Right lobe of liver (tissue), 6 donors: ENCODE measurements at places on chromosomes 4 and X. TPM values are rescaled to one million over a fixed set of nuclear protein-coding genes. Genes with fewer than 3 reads are reported as not detected.
A peak's percentile ranks its signal among the peaks of the same experiment; 100 is the strongest.

DNA sequence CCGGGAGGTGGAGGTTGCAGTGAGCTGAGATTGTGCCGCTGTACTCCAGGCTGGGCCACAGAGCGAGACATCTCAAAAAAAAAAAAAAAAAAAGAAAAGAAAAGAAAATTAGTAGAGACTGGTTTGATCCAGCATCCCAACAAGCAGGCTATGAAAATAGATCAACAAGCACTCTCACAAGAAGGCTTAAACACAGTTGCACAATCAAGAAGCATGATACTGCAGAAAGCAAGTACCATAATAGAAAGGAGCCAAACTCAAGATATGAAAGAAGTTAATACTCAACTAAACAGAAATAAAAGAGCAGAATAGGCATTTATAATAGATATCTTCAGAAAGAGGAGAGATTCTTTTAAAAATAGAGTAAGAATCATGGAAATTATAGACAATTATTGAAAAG, 10.6 kb downstream of the TLR6 start:
- H3K36me3 ChIP-seq, result no peaks in the 10 kb centered on the region
- H3K4me1 ChIP-seq, result no peaks in the 10 kb centered on the region
- H3K27ac ChIP-seq, result no peak overlapping the region
- no peak overlapping the region for H3K4me3 ChIP-seq
- no peak for DNase-seq
- no peaks in the 10 kb centered on the region for H3K27me3 ChIP-seq

DNA sequence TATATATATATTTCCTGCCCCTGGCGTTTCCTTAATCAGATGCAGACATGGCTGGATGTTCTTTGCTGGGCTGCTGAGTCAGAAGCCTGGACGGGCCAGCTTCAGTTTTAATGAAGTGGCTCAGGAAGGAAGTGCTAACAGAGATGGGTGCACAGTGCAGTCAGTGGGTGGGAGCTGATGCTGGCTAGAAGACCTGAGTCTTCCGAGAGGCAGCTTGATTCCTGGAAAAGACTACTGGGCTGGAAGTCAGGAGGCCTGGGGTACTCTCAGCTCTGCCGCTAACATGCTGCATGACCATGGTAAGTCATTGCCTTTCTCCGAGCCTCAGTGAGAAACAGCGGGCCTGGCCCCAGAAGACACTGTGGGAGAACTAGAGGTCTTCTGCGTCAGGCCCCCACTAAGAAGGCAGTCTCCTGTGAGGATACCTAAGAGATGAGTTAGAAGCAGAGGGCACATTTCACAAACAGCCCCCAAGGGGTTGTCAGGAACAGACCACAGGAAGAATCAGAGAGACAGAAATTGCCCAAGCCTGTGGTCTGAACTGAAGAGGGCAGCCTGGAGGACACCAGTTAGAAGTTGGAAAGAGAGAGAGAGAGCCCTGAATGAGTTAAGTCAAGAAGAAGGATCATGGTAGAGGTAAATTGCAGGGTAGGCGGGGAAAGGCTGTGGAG, 8.3 kb upstream of the CD40LG start:
- no peaks in the 10 kb centered on the region for H3K36me3 ChIP-seq
- H3K27me3 ChIP-seq, result no peaks in the 10 kb centered on the region
- no peaks in the 10 kb centered on the region for H3K4me1 ChIP-seq
- DNase-seq, result no peak
- no peak overlapping the region for H3K27ac ChIP-seq
- no peak overlapping the region for H3K4me3 ChIP-seq

GRCh38 chrX:78643874-78644273, 15.3 kb downstream of the RTL3 start:
- peaks cover 7% of the 10 kb centered on the region for H3K27me3 ChIP-seq
- H3K4me3 ChIP-seq, result no peak overlapping the region
- no peak for DNase-seq
- no peaks in the 10 kb centered on the region for H3K36me3 ChIP-seq
- no peaks in the 10 kb centered on the region for H3K4me1 ChIP-seq

DNA sequence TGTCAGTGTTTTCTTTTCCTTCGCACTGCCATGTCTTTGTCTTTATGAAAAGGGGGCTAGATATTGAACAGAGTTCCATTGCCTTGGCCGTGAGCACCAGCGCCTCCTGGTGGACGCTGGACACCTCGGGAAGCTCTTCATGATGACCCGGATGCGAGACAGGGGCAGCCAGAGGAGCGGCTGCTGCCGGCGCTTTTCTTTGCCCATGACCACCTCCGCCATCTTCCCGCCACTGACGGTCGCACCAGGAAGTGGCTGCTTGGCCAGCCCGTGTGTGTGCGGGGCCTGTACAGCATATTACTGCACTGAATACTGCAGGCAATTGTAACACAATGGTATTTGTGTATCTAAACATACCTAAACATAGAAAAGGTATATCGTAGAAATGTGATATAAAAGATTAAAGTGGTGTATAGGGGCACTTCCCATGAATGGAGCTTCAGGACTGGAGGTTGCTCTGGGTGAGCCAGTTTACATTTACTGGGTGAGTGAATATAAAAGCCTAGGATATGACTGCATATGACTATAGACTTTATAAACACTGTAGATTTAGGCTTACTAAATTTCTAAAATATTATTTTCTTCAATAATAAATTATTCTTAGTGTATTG, 15.8 kb upstream of the GRIA2 start:
- peak; percentile 39 for DNase-seq
- H3K4me1 ChIP-seq, result no peaks in the 10 kb centered on the region
- H3K36me3 ChIP-seq, result no peaks in the 10 kb centered on the region
- no peak overlapping the region for H3K27ac ChIP-seq
- H3K27me3 ChIP-seq, result no peaks in the 10 kb centered on the region

DNA sequence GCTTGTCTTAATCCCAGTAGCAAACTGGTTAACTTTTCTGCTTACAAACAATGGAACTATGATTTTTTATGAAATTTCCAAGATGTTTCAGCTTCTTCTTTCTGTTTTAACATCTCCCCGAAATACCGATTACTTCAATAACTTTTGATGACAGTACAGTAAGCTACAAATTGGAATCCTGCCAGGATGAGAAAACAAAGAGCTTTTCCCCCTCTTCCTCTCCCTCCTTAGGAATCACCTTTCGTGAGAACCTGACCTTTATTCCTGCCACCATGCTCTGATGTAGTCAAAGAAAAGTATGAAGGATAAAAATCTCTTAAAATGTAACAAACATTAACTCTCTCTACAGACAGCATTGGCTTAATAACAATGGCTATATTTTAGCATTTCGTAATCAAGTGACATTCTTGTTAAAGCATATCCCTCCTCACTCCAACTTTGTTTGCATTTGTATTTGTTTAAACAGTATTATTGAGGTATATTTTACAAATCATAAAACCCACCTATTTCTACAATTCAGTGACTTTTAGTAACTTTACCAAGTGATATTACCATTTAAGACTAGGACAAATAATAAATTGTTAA, 148.7 kb upstream of the NAP1L5 start:
- no peak overlapping the region for H3K4me3 ChIP-seq
- no peaks in the 10 kb centered on the region for H3K4me1 ChIP-seq
- no peaks in the 10 kb centered on the region for H3K27me3 ChIP-seq
- H3K27ac ChIP-seq, result no peak overlapping the region
- no peaks in the 10 kb centered on the region for H3K36me3 ChIP-seq

- H3K27ac ChIP-seq, result no peak overlapping the region
- no peaks in the 10 kb centered on the region for H3K36me3 ChIP-seq
- H3K4me1 ChIP-seq, result no peaks in the 10 kb centered on the region
- H3K27me3 ChIP-seq, result no peaks in the 10 kb centered on the region
- no peak overlapping the region for H3K4me3 ChIP-seq
Observed at GRCh38 chr4:145829629-145830395, 108.8 kb downstream of the ZNF827 start.

GRCh38 chr4:61320154-61320553, 120.0 kb downstream of the ADGRL3 start:
- H3K27ac ChIP-seq, result no peak overlapping the region
- DNase-seq, result no peak
- H3K27me3 ChIP-seq, result no peaks in the 10 kb centered on the region
- H3K4me3 ChIP-seq, result no peak overlapping the region

GRCh38 chr4:140242357-140243277, 88.6 kb upstream of the MAML3 start:
- no peaks in the 10 kb centered on the region for H3K27me3 ChIP-seq
- H3K36me3 ChIP-seq, result no peaks in the 10 kb centered on the region
- no peak overlapping the region for H3K4me3 ChIP-seq

Gene ATP2B3
- total RNA-seq, result not detected

Gene ASIC5
- not detected for total RNA-seq

Gene SPANXD
- total RNA-seq, result not detected
